ENCODE measurements at places on chromosomes 4 and X. TPM values are rescaled to one million over a fixed set of nuclear protein-coding genes. Genes with fewer than 3 reads are reported as not detected.

SMIM43 gene
- not detected for total RNA-seq

MAEA gene
- 61.6 TPM for total RNA-seq

FMR1 gene
- 55.5 TPM for total RNA-seq

PABPC5 gene
- not detected for total RNA-seq

CASK gene
- total RNA-seq = 30.1 TPM

RP2 gene
- 9.8 TPM for total RNA-seq

BGN gene
- not detected for total RNA-seq

GRCh38 chr4:131613824-131614216 is 1535.3 kb upstream of the PCDH10 start:
- H3K4me1 ChIP-seq = no peaks in the 10 kb centered on the region
- no peak overlapping the region for H3K4me3 ChIP-seq
- H3K27me3 ChIP-seq = no peaks in the 10 kb centered on the region
- H3K27ac ChIP-seq = no peak overlapping the region

DNA sequence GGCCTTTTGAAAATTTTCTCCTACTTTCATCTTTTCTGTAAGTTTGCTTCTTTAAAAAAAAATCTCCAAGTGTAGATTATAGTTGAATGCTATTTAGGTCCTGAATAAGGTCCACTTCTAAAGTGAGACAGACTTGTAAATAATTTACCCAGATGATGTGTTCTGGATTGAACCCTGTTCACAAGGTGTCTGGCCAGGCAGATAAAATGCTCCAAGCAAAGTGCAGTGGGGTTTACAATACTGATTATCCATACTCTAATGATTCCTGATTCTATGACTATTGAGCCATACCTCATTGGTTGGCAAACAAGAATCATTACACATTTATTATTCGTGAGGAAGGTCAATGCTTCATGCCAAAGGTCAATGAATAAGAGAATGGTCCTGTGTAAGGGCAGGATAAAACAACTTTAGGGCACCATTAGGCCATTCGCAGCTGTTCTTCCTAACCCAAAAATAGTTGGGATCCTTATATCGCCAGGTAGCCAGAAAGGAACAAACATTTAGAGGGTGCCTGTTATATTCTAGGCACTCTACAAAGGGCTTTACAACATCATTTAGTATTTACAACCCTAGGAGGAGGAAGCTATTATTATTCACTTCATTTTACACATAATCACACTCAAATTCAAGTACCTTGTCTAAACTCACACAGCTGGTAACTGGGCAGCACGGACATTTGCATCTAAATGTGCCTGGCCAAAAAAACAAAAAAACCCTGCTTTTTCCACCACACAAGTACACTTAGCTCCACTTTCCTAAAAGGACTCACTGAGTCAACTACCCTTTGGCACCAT is 18.6 kb upstream of the SAT1 start:
- H3K4me1 ChIP-seq = no peaks in the 10 kb centered on the region
- no peaks in the 10 kb centered on the region for H3K36me3 ChIP-seq
- DNase-seq = no peak
- no peak overlapping the region for H3K27ac ChIP-seq

DNA sequence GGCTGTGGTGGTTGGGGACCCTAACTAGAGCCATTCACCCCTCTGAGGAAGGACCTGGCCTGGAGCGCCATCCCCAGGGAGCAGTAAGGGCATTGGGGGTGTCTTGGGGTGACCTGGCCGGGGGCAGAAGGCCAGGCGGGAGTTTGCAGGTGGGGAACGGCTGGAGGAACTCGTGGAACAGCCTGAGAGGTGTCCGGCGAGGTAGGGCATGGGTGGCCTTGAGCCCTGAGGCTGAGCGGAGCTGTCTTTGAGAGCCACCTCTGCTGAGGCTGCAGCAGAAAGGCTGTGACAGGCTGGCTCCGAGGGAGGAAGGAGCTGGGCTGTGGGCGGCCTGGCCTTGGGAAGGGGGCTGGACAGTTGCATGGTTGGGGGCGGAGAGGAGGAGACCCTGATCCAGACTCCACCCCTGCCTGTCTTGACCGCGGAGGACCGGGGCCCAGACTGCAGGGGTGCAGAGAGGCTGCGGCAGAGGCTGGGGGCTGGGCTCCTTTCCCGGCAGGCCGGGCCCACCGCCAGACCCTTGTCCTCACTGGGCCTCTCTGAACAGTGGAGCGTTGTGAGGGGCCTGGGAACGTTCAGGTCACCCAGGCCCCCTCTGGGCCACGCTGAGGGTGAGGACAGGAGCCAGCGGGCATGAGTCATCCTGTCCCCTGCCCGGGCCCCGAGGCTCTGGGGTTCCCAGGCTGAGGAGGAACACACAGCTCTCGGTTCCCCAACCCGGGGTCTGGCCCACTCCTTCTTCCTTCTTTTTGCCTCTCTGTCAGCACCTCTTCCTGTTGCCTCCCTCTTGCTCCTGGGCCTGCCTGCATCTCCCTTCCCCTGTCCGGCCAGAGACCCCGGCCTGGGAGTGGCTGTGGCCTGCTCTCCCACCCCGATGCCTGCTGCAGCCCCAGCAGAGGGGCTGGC is 8.1 kb downstream of the SH3BP2 start:
- peak overlapping the region; percentile 65 for H3K4me3 ChIP-seq
- no peak overlapping the region for H3K27ac ChIP-seq
- H3K36me3 ChIP-seq = no peaks in the 10 kb centered on the region
- H3K4me1 ChIP-seq = peaks cover 50% of the 10 kb centered on the region
- H3K27me3 ChIP-seq = no peaks in the 10 kb centered on the region

GRCh38 chr4:8540991-8541390 is 39.2 kb upstream of the GPR78 start:
- no peak overlapping the region for H3K4me3 ChIP-seq
- H3K4me1 ChIP-seq = peaks cover 8% of the 10 kb centered on the region
- no peak overlapping the region for H3K27ac ChIP-seq
- H3K27me3 ChIP-seq = no peaks in the 10 kb centered on the region
- no peaks in the 10 kb centered on the region for H3K36me3 ChIP-seq

GRCh38 chr4:17068891-17069290 is 170.4 kb upstream of the LDB2 start:
- no peak overlapping the region for H3K27ac ChIP-seq
- no peak overlapping the region for H3K4me3 ChIP-seq
- H3K36me3 ChIP-seq = no peaks in the 10 kb centered on the region
- DNase-seq = no peak
- no peaks in the 10 kb centered on the region for H3K27me3 ChIP-seq
- H3K4me1 ChIP-seq = no peaks in the 10 kb centered on the region

- H3K4me1 ChIP-seq = no peaks in the 10 kb centered on the region
- H3K4me3 ChIP-seq = no peak overlapping the region
- no peak for DNase-seq
- H3K27ac ChIP-seq = no peak overlapping the region
Observed at GRCh38 chr4:142923619-142924018, 77.5 kb upstream of the INPP4B start.

- peaks cover 19% of the 10 kb centered on the region for H3K4me1 ChIP-seq
- DNase-seq = peak; percentile 18
- H3K4me3 ChIP-seq = peak overlapping the region; percentile 70
- H3K27me3 ChIP-seq = no peaks in the 10 kb centered on the region
Observed at GRCh38 chrX:139930916-139931645, 1.8 kb downstream of the ATP11C start.

DNA sequence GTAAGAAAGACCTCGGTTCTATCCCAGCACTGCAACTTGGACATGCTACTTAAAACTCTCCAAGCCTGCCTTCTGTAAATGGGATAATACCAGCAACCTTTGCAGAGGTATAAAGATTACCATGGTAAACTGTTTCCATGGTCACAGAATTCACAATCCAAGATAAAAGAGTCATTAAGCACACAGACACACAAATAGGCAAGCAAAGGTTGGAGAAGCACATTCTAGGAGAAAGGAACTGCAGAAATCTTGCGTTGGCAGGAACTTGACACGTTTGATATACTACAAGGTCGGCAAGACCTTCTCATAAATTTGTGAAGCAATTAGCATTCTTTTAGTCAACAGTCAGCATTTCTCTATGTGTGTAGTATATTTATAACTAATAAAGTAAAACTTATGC is 12.3 kb upstream of the CHRNA9 start:
- peaks cover 20% of the 10 kb centered on the region for H3K4me1 ChIP-seq
- no peaks in the 10 kb centered on the region for H3K36me3 ChIP-seq
- no peak overlapping the region for H3K27ac ChIP-seq
- H3K27me3 ChIP-seq = no peaks in the 10 kb centered on the region
- no peak for DNase-seq

DNA sequence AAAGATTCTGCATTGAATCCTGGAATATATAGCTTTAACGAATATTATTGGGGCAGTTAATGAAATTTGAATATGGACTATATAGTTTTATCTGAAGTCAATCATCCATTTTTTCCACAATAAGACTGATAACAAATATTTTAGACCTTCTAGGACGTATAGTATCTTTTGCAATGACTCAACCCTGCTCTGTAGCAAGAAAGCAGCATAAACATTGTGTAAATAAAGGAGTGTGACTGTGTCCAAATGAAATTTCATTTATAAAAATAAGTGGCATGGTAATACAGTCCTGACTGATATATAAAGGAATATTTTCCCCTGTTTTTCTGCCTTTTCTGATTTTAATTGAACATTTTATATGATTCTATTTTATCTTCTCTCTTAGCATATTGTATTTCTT is 947.7 kb upstream of the SLIT2 start:
- no peak overlapping the region for H3K4me3 ChIP-seq
- H3K27me3 ChIP-seq = no peaks in the 10 kb centered on the region
- H3K4me1 ChIP-seq = no peaks in the 10 kb centered on the region

DNA sequence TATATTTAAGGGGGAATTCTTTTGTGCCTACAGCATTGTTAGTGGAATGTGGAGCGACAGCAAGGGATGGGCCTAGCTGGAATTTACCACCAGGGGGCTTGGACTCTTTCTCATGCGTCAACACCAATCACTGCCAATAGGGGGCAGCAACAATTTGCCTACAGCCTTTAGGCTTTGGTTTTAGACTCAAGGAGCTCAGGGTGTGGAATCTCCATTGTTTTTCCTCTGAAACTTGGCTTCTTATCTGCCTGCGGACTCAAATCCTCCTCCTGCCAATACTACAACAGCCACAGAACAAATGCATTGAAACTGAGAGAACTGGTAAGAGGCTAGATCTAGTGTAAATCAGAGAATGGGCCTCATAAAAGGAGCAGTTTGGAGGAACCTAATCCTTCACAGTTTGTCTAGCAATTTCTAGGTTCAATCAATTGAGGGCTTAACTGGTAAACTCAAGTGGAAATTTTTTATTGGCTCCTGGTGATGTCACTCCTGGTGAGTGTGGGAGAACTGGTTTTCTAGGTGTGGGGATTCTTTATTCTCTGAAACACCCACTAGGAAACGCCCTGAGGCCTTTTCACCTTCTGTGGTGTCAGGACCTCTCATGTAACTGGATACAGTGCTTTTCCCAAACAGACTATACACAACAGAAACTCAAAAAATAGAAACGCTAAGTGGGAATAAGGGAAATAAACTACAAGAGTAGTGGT is 27.9 kb upstream of the TMSB4X start:
- no peaks in the 10 kb centered on the region for H3K27me3 ChIP-seq
- DNase-seq = peak; percentile 78
- H3K4me3 ChIP-seq = peak overlapping the region; percentile 45
- H3K27ac ChIP-seq = peak overlapping the region; percentile 85
- no peaks in the 10 kb centered on the region for H3K36me3 ChIP-seq
- peaks cover 57% of the 10 kb centered on the region for H3K4me1 ChIP-seq

GRCh38 chrX:126394681-126395080 is 157.9 kb downstream of the DCAF12L1 start:
- H3K27ac ChIP-seq = no peak overlapping the region
- H3K36me3 ChIP-seq = no peaks in the 10 kb centered on the region
- H3K4me3 ChIP-seq = no peak overlapping the region
- DNase-seq = no peak
- H3K4me1 ChIP-seq = no peaks in the 10 kb centered on the region
- H3K27me3 ChIP-seq = no peaks in the 10 kb centered on the region

DNA sequence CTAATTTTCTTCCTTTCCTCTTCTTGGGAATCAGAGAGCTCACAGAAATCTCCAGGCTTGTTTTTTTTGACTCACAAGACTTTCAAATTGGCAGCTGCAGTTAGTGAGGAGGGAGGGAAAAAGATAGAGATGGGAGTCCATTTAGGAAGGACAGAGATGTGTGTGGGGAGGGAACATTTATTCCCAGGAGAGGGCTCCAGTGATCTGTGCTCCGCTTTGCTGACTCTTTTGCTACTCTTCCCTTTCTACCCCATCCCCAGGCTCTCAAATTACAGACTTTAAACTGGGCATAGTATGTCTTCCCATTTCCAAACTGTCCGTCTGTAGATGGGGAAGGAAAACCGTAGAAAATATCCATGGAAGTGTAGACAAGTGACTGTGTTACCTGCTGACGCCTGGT is 39.1 kb upstream of the UCP1 start:
- no peaks in the 10 kb centered on the region for H3K36me3 ChIP-seq
- no peak for DNase-seq
- no peak overlapping the region for H3K4me3 ChIP-seq

DNA sequence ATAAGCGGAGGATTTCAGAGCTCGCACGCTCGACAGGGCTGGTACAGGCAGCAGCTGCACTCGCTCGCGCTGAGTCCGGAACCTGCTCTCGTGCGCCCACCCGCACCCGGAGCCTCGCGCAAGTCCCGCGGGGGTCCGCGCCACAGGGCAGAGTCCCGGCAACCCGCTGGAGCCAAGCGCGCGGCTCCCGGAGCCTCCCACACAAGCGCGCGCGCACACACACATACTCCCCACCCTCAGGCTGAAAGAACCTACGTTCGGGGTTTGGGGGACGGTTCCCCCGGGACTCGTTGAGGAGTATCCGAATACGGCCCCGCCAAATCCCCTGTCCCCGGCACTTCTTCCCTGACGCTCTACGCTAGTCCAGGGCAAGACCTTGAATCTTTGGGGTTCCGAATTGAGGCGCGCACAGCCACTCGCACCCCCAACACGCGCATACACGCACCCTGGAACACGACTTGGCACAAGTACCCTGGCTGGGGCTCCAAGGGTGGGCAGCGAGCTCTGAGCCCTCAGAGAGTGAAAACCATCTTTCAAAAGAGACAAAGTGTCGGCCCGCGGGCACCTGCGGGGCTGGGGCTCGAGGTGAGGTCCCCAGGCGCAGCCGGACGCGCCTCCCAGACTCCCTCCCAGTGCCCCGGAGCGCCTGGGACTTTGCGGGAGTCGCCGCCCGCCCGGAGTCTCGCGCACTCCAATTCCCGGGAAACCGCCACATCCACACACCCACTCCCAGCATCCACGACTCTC is 952 bp downstream of the ANOS1 start:
- no peaks in the 10 kb centered on the region for H3K36me3 ChIP-seq
- H3K4me3 ChIP-seq = no peak overlapping the region
- no peak for DNase-seq
- H3K4me1 ChIP-seq = no peaks in the 10 kb centered on the region

DNA sequence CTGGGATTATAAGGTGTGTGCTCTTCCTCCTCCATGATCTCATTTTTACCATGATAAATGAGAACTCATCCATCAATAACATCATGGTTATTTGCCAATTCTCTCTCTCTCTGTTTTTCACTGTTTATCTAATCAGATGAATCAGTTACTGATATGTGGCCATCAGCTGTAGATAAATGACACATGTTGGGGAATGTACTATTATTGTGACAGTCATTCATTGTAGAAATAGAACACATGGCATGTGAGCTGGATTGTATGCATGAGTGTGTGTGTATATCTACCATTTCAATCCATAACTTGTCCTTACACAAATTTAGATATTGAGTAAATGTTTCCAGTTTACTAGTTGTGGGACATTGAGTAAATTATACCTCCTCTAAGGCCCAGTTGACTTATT is 53.0 kb downstream of the OSTC start:
- H3K4me3 ChIP-seq = no peak overlapping the region
- peaks cover 13% of the 10 kb centered on the region for H3K4me1 ChIP-seq
- peaks cover 3% of the 10 kb centered on the region for H3K27me3 ChIP-seq
- no peak overlapping the region for H3K27ac ChIP-seq
